Mesenchymal stem cell (in vitro differentiated cells and primary cell): ENCODE measurements at places on chromosomes 16 and 17.

- peaks cover 7% of the 10 kb centered on the region for H3K36me3 ChIP-seq
- no peak overlapping the region for H3K27ac ChIP-seq
- no peaks in the 10 kb centered on the region for H3K4me1 ChIP-seq
Observed at GRCh38 chr16:47096297-47096696, 47.4 kb downstream of the NETO2 start.

DNA sequence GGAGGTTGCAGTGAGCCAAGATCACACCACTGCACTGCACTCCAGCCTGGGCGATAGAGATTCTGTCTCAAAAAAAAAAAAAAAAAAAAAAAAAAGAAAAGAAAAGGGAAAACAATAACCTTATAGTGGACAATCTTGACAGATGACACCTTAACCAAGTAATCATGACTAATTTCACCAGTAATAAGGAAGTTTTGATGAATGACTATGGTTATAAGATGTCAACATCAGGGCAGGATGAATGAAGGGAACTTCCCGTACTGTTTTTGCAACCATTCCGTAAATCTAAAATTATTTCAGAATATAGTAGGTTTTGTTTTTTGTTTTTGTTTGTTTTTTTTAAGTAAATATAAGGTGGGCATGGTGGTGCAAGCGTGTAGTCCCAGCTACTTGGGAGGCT, 23.0 kb downstream of the GSPT1 start:
- peaks cover 1% of the 10 kb centered on the region for H3K4me1 ChIP-seq
- H3K36me3 ChIP-seq, result peaks cover 69% of the 10 kb centered on the region
- no peaks in the 10 kb centered on the region for H3K27me3 ChIP-seq
- no peak overlapping the region for H3K4me3 ChIP-seq

DNA sequence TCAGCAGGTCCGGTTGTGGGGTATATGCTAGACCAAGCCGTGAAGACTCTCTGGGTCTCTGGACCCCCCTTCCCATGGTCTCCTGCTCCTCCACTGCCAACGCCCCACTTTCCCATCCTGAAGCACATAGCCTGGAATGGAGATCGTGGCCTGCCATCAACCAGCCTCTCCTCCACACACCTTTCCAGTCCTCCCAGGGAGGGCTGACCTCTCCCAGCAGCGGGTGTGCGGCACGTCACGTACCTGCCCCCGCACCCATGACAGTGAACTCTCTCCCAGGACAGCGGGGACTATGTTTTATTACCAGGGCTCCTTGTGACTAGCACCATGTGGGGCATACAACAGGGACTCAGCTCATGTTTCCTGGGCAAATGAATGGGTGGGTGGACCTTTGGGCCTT, 1.8 kb downstream of the PRM3 start:
- H3K27ac ChIP-seq, result no peak overlapping the region
- H3K36me3 ChIP-seq, result no peaks in the 10 kb centered on the region
- DNase-seq, result no peak
- H3K27me3 ChIP-seq, result peaks cover 25% of the 10 kb centered on the region
- peaks cover 4% of the 10 kb centered on the region for H3K4me1 ChIP-seq

GRCh38 chr17:75367312-75367711, 38.2 kb downstream of the GRB2 start:
- H3K4me1 ChIP-seq, result peaks cover 16% of the 10 kb centered on the region
- H3K27me3 ChIP-seq, result no peaks in the 10 kb centered on the region
- DNase-seq, result peak; percentile 54
- H3K4me3 ChIP-seq, result no peak overlapping the region
- no peaks in the 10 kb centered on the region for H3K36me3 ChIP-seq

- no peak overlapping the region for H3K4me3 ChIP-seq
- H3K36me3 ChIP-seq, result no peaks in the 10 kb centered on the region
- peaks cover 6% of the 10 kb centered on the region for H3K27me3 ChIP-seq
- no peak overlapping the region for H3K27ac ChIP-seq
Observed at GRCh38 chr16:46729326-46729995, 18.7 kb downstream of the MYLK3 start.

DNA sequence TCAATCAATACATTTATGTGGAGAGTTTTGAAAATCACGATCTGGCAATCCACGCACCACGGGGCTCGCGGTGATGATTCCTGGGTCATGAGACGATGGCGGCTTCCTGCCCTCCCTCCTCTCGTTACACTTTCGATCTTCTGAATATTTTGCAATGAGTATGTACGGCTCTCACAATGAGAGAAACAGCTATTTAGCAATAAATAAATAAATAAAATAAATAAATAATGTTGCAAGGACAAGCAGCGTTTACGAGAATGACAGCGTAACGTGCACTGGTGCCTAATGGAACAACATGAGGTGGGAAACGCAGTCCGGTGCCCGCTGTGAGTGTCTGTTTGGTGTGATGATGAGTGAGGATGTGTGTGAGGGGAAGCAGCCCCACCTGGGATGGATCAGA, 46.7 kb upstream of the JPH3 start:
- DNase-seq, result no peak
- H3K36me3 ChIP-seq, result no peaks in the 10 kb centered on the region
- H3K4me3 ChIP-seq, result no peak overlapping the region
- peaks cover 15% of the 10 kb centered on the region for H3K4me1 ChIP-seq

DNA sequence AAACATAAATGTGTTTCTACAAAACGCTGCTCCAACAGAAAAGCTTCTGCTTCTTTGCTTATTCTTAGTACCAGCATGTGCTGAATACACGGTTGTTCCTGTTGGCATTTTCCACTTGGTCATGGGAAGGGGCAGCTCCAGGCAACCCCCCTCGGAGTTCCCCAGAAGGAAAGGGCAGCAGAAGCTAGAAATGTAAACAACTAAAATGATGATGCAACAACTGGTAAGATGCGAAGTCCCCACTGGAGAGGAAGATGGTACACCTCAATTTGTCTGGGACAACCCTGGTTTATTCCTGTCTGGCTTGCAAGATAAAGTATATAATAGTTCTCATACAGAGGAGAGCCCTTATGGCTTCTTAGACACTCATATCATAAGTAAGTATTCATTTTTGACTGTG, 9.2 kb upstream of the CCL13 start:
- H3K27ac ChIP-seq, result no peak overlapping the region
- peaks cover 6% of the 10 kb centered on the region for H3K27me3 ChIP-seq
- H3K4me1 ChIP-seq, result no peaks in the 10 kb centered on the region
- H3K36me3 ChIP-seq, result no peaks in the 10 kb centered on the region
- no peak overlapping the region for H3K4me3 ChIP-seq

- no peak overlapping the region for H3K27ac ChIP-seq
- peaks cover 44% of the 10 kb centered on the region for H3K27me3 ChIP-seq
- DNase-seq, result no peak
- no peaks in the 10 kb centered on the region for H3K36me3 ChIP-seq
- H3K4me3 ChIP-seq, result no peak overlapping the region
Observed at GRCh38 chr16:58461056-58461455, 38.9 kb upstream of the NDRG4 start.

- H3K27ac ChIP-seq, result no peak overlapping the region
- no peaks in the 10 kb centered on the region for H3K36me3 ChIP-seq
- DNase-seq, result no peak
- no peak overlapping the region for H3K4me3 ChIP-seq
Observed at GRCh38 chr17:79521225-79521624, 89.6 kb downstream of the RBFOX3 start.

DNA sequence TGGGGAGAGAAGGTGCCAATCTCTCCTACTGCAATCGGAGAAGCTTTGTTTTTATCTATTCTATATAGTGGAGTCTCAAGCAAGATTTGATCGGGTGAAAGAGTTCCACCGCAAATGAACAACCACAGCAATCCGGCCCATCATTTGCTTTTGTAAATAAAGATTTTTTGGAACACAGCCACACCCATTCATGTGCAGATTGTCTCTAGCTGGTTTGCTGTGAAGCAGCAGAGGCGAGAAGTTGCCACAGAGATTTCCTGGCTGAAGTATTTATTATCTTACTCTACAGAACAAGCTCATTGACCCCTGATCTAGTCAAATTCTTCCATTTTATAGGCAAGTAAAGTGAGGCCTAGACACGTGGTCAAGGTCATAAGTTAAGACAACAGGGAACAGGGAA, 195.5 kb upstream of the TNRC6C start:
- H3K4me1 ChIP-seq, result no peaks in the 10 kb centered on the region
- DNase-seq, result no peak
- H3K27ac ChIP-seq, result no peak overlapping the region
- H3K27me3 ChIP-seq, result peaks cover 50% of the 10 kb centered on the region

- H3K4me3 ChIP-seq, result no peak overlapping the region
- DNase-seq, result no peak
- peaks cover 63% of the 10 kb centered on the region for H3K4me1 ChIP-seq
- H3K27me3 ChIP-seq, result no peaks in the 10 kb centered on the region
Observed at GRCh38 chr17:27536781-27537180, 80.5 kb downstream of the KSR1 start.
